Psoas muscle (tissue), 8 donors: ENCODE measurements at places on chromosomes 4 and X. TPM values are rescaled to one million over a fixed set of nuclear protein-coding genes. Genes with fewer than 3 reads are reported as not detected.

PAGE5 gene
- not detected for total RNA-seq

- DNase-seq, result no peak
Measured at GRCh38 chrX:41827886-41828285, 95.5 kb downstream of the CASK start.

GRCh38 chrX:154779261-154779660, 16.6 kb downstream of the DKC1 start:
- no peak for DNase-seq

DNA sequence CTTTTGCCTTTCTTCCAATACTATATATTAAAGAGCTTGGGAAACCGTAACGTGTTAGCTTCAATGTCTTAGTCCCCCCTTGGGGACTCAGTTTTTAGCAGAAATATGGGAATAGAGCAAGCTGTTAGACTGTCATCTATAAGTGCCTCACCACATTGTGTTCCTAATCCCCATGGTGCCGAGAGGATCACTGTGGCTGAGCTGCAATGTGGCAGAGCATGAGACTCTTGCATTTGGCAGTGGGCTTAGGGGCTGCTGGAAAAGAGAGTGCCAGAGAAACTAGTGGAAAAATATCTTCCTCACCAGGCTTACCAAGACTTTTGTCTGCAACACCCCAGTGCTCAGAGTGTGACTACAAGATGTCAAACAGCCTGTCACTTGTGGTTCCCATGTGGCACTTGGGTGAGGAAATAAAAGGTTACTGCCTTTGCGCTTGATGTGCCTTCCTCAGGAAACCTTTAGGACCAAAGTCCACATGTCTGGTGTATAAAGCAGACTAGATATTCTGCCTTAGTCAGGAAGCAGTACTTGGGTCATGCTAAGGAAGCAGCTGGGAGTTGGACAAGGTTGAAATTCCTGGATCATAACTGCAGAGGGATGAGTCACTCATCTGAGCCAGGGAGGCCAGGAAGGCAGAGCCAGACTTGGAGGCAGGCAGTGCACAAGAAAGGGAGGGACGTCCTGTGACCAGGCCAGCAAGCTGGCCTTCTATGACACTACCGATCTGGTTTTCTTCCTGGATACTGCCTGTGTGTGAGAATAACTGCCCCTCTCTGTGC, 9.7 kb upstream of the MAGEA4 start:
- DNase-seq, result peak; percentile 55

DNA sequence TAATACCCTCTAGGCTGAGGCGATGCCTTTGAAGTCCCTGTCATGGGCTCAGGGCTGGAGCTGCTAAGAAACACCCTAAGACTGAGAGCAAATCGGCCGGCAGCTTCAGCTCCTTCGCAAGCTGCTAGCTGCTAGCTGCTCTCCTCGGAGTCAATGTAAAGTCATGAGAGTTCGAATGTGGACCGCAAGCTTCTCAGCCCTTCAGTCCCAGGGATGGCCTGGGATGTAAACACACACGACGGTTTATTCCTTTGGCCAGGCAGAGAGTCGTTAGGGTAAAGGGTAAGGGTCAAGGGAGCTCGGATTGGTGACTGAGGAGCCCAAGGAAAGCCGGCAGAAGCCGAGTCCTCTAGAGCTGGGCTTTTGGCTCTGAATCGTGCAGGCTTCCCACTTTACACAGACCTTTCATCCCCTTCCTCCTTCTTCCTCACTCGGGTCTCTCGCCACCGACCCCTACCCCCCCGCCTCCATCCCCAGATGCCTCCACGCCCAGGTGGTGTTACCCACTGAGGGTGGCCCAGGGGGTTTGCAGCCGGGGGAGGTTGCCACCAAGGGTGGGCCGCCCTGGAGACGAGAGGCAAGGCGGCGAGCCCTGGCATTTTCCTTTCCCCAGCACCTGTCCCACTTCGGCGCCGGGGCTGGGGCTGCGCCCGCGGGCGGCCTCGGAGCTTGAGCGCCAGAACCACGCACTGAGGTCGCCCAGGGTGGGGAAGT, 3.1 kb upstream of the BCORL1 start:
- DNase-seq, result no peak

- DNase-seq, result no peak
Measured at GRCh38 chr4:92234393-92235176, 69.2 kb upstream of the GRID2 start.

GRCh38 chr4:76767983-76768382, 130.0 kb downstream of the SOWAHB start:
- DNase-seq, result no peak

DNA sequence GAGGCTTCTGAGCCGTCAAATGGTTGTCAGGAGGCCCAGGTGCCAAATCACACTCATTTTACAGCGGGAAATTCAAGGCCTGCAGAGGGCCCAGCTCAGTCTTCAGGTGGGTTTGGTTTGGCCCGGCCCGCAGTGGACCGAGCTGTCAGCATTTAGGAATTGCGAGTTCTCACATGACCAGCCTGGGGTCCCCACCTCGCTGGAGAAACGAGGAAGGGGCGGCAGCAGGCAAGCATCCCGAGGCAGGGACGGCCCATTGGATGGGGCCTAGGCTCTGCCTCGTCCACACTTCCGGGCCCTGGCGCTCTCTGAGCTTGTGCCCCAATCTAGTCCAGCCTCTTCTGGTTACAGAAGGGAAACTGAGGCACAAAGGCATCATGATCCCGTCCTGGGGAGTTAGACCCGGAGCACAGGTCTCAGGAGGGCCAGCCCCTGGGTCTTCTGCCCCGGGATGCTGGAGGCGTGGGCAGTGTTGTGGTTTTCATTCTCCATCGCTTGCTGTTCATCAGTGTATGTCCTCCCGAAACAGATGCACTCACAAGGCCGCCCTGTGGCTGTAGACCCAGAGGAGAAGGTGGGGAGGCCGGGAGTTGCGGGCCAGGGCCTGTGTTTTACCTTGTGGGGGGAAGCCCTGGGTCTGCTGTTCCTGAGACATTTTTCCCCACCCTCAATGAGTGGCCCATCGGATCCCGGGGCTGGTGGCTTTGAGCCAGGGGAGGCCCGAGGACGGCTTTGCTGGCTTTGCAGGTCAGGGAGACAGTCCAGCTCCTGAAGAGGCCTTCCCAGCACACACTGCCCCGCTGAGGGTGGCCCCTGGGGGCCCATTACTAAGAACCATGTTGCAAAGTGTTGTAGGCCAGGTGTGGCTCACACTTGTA, 8.9 kb downstream of the PSAPL1 start:
- no peak for DNase-seq

GRCh38 chr4:101184668-101185067, 162.7 kb downstream of the PPP3CA start:
- DNase-seq, result no peak

- DNase-seq, result no peak
Measured at GRCh38 chr4:101355767-101356702, 8.7 kb upstream of the PPP3CA start.

GALNTL6 gene
- not detected for total RNA-seq

DNA sequence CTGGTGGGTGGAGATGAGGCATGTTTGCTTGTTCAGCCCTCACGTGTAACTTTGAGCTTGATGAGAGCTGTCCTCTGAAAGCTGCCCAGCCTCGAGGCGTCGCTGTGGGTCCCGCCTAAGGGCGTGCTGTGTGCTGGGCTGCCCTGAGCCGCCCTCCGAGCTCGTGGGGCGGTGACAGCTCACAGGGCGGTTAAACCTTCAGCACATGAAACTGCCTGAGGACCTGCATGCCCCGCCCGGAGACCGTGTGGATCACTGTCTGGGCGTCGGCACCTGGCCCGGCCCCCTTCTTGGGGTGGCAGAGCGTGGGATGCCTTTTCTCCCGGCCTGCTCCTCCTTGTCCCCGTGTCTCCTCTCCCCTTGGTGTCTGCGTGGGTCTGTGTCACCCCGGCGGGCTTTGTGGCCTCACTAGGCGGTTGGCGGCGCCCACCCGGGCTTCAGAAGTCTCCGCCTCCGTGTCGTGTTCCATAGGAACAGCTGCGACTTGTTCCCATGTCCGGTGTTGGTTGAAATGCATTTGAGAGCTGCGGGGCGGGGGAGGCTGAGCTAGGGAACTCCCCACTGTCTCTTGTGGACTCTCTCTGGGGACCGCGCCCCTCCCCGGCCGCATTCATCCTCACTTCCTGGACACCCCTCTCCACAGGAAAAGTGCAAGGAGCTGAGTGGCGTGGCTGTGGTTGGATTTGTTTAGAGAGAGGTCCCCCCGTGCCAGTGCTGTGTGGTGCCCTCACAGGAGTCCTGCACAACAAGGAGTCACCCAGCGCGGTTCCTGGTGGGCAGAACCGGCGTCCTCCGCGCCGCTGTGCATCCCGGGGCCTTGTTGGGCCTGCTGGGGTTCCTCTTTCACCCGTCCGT, 6.8 kb downstream of the AKAP17A start:
- no peak for DNase-seq

GRCh38 chr4:175351473-175351872, 433.3 kb downstream of the ADAM29 start:
- DNase-seq, result no peak

CYP2U1 gene
- 4.2 TPM for total RNA-seq

CENPVL2 gene
- not detected for total RNA-seq

DNA sequence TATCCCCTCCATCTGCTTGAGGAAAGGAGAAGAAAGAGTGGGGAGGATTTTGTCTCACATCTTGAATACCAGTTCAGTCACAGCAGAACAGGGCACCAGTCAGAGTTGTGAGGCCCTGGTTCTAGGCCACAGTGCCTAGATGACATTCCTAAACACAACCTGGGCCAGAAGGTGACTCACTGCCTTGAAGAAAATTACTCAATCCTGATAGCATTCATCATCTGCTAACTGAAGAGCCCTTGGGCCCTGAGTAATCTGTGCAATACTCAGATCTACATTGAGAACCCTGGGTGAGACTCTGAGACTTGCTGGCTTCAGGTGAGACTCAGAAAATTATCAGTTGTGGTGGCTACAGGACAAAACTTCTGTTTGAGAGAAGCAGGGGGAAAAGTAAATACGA, 20.5 kb upstream of the PRR32 start:
- no peak for DNase-seq

- DNase-seq, result no peak
Measured at GRCh38 chr4:24686866-24687692, 102.7 kb upstream of the DHX15 start.

DNA sequence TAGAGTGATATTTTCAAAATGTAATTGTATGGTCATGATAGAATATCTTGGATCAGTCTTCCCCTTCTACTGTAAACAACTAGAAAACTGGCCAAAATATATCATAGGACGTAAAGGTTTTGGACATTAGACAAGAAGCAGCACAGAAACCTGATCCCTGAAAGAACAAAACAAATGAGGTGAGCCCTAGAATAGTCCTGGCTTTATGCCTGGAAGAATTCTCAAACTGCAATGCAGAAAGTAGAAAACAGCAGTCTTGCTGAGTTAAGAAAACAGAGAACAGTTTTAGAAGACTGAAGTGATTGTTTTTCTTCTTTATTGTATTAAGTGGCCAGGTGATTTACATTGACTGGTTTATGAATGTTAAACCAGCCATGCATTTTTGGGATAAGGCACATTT, 19.5 kb downstream of the NSUN7 start:
- no peak for DNase-seq

DNA sequence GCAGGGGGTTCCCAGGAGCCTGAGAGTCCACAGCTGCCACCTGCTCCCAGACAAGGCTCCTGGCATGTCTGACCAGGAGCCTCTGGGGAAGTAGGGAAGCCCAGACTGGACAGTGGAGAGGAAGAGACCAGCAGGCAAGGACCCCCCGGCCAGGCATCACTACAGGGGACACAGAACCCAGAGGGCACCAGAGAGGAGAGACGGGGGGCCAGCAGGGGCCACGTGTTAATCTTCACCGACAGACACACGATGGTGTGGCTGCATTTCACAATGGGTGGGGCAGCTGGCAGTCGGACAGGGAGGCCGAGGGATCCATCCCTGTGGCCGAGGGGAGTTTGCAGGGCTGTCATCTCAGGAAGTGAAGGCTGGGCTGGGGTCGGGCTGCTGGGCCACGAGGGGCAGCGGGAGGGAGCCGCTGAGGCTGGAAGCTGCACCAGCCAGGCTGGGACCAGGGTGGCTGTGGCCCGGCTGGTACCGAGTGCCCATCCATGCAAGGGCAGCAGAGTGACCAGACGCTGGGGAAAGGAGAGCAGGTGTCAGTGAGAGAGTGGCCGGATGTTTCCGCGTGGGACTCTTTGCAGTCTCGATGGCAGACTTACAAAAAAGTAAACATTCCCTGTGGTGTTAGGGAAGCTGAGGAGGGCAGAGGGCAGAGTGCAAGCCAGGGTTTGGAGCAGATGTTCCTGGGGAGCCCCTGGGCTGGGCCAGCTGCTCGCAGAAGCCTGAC, 4.7 kb downstream of the PDE6B start:
- no peak for DNase-seq

- peak; percentile 31 for DNase-seq
Measured at GRCh38 chr4:7430368-7430964, 4.3 kb downstream of the PSAPL1 start.

GRCh38 chr4:114012749-114013148, 33.3 kb upstream of the ARSJ start:
- no peak for DNase-seq

GC gene
- not detected for total RNA-seq

GRCh38 chr4:37767546-37767945, 58.9 kb upstream of the PGM2 start:
- DNase-seq, result peak; percentile 56

NPY1R gene
- total RNA-seq, result 0.69 TPM

TGIF2LX gene
- not detected for total RNA-seq

DNA sequence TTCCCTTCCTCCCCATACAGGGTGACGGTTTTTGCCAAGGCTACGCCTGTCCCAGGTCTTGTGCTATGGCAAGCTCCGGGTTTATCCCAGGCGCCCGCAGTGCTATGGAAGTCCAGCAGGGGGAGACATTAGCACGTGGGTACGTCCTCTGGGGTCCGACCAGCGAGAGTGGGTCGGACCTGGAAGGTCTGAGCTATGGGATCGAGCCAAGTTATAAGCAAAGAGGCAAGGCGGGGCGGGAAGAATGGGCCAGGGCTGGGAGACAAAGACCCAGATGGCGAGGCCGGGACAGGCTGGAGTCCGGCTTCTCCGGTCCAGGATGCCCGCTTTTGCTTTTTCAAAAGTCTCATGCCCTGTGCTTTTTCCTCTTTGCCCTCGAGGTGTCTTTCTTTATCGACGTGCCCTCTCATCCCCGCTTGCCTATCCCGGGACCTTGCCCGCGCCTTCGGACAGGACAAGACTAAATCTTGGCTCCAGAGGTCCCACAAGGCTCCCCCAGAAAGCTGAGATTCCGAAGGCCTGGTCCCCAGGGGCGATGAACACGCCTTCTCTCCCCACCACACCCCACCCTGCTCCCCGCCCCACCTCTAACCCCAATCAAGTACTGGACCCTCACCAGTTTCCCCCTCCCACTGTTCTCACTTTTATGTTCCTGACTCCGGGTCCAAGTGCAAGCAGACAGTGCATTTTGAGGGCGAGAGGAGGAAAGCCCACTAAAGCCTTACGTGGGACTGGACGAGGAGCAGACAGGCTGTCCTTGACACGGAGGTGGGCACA, 785 bp upstream of the EFNB1 start:
- DNase-seq, result peak; percentile 89
